Occipital lobe (tissue), 3 donors: ENCODE measurements at places on chromosomes 2 and 18. TPM values are rescaled to one million over a fixed set of nuclear protein-coding genes. Genes with fewer than 3 reads are reported as not detected.

POTEI gene
- total RNA-seq = not detected

NTSR2 gene
- 0.31 TPM for total RNA-seq

SMIM21 gene
- total RNA-seq = not detected

CXXC1 gene
- 39.8 TPM for total RNA-seq

NT5DC4 gene
- total RNA-seq = not detected

RAB6D gene
- total RNA-seq = 0.62 TPM

GRCh38 chr2:194842871-194843270 is 814.2 kb upstream of the SLC39A10 start:
- no peak for DNase-seq

- no peak for DNase-seq
Measured at GRCh38 chr2:160816916-160817499, 323.4 kb upstream of the RBMS1 start.

DNA sequence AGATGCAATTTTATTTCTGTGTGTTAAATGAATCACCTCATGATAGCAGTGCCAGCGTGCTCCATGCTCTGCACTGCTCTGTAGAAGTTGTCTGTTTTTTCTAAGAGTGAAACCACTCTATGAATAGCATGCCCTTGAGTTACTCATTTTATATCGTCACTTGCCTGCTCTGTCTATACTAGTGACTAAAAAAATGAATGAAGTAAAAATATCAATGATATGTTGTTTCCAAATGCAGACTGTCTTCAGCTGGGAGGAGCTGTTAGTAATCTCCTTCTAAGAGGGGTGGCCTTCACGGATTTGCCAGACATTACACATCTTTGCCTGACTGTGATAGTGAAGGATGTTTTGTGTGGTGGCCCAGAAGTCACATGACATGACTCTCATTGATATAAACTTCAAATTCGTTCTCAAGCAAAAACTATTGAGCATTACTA is 852.1 kb downstream of the CNTNAP5 start:
- DNase-seq = no peak

GRCh38 chr18:5066380-5066977 is 130.6 kb downstream of the AKAIN1 start:
- DNase-seq = no peak

GRCh38 chr2:239186516-239187357 is 214.1 kb downstream of the HDAC4 start:
- no peak for DNase-seq

- DNase-seq = no peak
Measured at GRCh38 chr2:66563473-66563872, 128.5 kb downstream of the MEIS1 start.

DNA sequence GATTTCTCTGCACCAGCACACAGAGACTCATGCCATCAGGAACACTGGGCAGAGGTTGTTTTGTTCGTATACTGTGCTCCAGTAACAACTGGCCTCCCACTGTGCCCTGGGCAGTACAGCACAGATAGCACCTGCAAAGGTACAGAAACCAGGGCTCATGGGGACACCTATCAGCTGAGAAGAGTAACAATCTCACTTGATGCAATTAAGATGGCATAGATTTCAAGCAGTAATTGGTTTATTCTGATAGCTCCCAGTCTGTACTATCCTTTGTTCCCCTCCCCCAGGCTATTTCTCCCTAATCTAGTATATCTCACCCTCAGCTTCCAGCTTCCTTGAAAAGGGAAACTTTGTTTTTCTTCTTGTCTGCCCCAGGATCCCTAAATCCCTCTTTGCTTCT is 343.9 kb upstream of the MMADHC start:
- no peak for DNase-seq

- DNase-seq = peak; percentile 20
Measured at GRCh38 chr18:33745871-33746545, 168.0 kb downstream of the ASXL3 start.

DNA sequence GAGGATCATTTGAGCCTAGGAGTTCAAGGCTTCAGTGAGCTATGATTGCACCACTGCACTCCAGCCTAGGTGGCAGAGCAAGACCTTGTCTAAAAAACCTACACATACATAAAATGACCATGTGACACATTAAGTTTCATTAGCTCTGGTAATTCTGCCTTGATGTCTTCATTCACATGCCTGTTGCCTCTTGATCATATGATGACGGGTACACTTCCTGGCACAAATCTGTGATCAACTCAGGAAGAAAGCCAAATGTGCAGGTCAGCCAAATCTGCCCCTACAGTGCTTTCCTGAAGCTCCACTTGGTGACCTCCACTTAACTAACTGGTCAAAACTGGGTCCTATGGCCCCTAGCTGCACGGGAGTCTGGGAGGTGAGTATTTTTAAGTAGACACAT is 54.4 kb upstream of the B3GNT7 start:
- no peak for DNase-seq

- no peak for DNase-seq
Measured at GRCh38 chr18:3380384-3380961, 69.5 kb upstream of the TGIF1 start.
